Common myeloid progenitor, CD34-positive (primary cell): ENCODE measurements at places on chromosomes 16 and 17.
A peak's percentile ranks its signal among the peaks of the same experiment; 100 is the strongest.

DNA sequence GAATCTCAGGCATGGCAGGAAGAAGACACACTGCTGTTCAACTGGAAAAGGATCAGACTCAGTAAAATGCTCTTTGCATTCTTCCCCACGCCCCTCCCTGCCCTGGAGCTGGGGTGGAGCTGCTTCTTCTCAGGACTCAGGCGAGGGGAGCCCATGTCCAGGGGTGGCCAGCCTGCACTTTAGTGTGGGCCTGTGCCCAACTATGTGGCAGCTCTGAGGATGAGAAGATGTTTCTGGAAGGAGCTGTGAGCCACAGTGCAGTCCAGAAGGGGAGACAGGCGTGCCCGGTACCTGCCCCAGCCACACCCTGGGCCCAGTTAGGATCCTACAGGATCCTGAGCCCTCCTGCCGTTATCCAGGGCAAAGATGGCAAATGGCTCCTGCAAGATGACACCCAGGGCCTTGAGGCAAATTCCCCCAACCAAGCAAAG lies 120.3 kb downstream of the ANKRD11 start:
- no peak for DNase-seq

GRCh38 chr16:66475232-66475631 lies 48.1 kb downstream of the BEAN1 start:
- DNase-seq, result no peak

DNA sequence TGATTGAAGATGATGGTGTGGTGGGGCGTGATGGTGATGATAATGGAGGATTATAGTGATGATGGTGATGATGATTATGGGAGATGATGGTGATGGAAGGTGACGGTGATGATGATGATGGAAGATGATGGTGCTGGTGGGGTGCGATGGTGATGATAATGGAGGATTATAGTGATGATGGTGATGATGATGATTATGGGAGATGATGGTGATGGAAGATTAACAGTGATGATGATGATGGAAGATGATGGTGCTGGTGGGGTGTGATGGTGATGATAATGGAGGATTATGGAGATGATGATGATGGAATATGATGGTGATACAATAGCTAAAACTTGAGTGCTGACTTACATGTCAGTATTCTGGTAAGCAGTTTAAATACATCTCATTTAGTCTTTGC lies 391.0 kb upstream of the EEF2KMT start:
- no peak for DNase-seq

DNA sequence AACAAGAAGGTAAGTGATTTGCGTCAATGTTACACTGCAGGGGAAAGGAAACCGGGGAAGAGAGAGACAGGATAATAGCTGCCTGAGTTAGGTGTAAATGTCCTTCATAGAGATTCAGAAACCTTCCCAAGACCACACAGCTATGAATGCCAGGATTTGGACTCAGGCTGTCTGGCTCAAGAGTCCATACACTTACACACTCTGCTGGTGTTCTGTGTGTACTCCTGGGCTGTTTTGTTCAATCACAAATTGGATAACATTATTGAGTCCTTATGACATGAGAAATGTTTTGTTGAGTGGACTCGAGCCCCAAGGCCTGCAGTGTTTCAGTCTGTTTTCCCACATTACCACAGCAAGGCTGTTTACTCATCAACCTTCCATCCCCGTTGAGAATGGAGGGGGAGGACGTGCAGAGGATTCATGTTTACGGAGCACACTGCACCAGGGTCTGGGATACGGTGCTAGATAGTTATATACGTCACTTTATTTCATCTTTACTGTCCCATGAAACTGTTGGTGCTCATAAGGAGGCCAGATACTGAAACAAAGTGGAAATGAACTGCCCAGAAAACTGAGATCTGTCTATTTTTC lies 450.8 kb downstream of the HAPSTR1 start:
- DNase-seq, result no peak

DNA sequence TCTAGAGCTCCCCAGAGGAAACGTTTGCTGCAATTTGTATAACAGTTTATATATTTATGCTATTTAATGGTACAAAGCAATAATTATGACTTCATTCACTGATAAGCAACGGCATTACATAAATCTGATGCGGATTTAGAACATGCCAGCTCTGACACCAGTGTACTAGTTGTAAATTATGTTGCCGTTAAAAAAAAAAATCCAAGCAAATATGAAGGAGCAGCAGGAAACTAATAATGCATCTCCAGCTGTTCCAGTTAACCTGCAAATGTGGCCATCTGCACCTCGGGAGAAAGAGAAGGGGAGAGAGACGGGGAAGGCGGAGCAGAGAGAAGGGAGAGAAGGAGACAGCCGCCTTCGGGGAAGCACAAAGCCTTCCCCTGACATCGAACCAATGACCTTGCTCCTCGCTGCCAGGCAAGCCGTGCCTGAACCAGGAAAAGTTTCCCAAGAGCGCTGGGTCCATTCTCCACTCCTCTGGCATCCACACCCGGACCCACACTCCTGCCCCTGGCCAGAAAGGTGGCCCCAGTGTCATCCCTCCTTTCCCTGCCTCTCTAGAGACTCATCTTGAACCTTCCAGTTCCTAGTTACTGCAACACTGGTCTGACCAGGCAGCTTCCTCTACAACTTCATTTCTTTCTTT lies 174.8 kb downstream of the C16orf78 start:
- DNase-seq, result no peak

DNA sequence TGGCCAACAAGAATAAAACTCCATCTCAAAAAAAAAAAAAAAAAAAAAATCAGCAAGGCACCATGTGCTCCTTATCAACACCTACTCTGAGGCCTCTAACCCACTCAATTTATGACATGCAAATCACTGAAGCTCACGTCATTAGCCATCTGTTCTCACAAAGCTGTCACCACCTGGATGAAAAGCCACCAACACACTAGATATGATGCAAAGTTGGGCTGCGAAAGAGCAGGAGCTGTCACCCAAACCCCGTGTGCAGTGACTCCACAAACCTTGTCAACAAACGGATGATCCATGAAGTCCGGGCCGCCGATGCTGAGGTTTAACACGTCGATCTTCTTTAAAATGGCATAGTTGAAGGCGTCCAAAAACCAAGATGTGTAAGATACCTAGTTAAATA lies 25.3 kb downstream of the MBTPS1 start:
- no peak for DNase-seq

DNA sequence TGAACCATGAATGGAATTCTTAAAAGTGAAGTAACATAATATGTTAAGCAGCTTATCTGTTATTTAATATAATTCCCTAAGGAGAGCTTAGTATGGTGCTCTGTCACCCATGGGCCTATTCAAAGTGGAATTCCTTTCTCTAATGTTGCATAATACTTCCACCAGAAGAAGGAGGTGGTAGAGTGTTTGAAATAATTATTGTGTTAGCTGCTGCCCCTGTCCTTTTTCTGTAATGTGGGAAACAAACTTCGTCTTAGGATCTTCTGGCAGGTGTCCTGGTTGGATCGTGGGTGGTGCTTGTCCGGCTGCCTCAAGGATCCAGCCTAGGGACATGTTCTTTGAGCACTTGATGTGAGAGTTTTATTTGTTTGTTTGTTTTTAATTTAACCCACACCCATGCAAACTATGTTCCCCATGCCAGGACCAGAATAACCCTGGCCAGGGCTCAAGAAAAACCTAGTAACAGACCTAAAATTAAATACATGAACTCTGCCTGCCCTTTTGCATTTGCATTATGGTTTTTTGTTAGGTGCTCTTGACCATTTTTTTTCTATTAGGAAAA lies 46.1 kb downstream of the ZNRF1 start:
- no peak for DNase-seq

- DNase-seq, result peak; percentile 77
Measured at GRCh38 chr17:57892146-57892819, 42.4 kb upstream of the MRPS23 start.

- peak; percentile 66 for DNase-seq
Measured at GRCh38 chr17:27609611-27610303, 21.2 kb upstream of the LGALS9 start.

DNA sequence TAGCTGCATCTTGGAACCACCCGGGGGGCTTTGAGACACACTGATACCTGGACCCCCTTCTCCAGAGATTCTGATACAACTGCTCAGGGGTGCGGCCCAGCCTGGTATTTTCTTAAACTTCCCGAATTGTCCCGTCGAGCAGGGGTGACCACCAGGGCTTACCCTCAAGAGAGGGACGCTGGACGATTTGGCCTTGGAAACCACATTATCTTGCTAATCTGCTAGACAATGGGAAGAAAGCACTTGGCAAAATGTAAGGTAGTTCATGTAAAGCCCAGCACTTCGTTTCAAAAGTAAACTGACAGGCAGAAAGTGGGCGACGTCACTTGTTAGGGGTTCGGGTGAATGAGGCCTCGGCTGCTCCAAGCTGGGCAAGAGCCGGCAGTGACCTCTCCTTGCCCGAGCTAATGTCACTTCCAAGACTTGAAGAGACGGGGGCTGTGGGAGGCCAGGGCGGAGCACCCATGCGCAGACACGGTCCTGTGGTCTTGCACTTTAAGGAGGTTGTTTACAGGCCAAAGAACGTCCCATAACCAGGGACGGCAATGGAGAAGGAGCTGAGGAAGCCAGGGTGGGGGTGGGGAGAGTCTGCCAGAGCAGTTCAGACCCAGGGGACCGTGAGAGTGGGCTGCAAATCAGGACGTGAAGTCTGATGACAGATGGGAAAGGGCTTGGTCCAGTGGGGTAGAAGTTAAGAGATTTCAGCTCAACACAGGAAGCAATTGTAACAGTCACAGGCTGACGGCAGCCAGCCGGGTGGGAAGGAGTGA lies 152.7 kb upstream of the GSE1 start:
- no peak for DNase-seq

GRCh38 chr16:4272114-4272956 lies 488 bp downstream of the TFAP4 start:
- DNase-seq, result peak; percentile 34

DNA sequence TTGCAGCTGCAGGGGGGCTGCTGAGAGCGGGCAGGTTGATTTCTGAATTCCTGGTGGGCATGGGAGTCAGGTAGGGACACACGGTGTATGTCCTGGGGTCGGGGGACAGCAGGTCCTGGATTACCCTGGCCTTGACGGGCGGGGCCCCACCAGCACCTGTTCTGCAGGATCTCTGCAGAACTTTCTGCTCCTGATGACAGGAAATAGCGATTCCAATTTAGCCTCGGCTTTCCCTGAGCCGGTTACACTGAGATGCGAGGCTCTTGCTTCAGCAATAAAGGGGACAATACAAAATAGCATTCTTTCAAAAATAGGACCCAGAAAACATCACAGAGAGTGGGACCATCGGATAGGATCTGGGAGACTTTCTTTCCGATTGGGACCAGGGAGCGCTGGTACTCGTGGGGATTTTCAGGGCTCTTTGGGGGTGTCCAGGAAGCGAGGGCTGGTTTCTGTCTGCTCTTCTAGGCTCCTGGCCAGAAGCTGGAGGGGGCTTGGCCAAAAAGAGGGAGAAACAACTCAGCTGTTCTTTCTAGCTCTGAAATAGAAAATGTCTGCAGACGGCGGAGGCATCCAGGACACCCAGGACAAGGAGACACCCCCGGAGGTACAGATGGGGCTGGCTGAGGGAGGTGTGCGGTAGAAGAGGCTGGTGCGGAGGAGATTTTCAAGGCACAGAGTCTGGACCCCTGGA lies 642 bp downstream of the ZNF205 start:
- DNase-seq, result no peak

GRCh38 chr16:64705443-64705842 lies 416.4 kb downstream of the CDH11 start:
- no peak for DNase-seq

DNA sequence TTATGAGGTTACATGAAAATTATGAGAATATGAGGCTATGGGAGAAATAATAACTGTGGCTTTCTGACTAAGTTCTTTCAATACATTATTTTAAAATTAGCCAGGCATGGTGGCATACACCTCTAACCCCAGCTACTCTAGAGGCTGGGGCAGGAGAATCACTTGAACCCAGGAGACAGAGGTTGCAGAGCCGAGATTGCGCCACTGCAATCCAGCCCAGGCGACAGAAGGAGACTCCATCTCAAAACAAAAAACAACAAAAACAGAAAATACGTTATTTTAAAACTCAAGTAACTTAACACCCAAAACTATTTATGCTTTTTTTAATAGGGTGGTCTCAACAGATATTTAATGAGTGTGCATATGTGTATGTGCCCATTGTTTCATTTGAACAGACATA lies 2.4 kb upstream of the RFFL start:
- no peak for DNase-seq

DNA sequence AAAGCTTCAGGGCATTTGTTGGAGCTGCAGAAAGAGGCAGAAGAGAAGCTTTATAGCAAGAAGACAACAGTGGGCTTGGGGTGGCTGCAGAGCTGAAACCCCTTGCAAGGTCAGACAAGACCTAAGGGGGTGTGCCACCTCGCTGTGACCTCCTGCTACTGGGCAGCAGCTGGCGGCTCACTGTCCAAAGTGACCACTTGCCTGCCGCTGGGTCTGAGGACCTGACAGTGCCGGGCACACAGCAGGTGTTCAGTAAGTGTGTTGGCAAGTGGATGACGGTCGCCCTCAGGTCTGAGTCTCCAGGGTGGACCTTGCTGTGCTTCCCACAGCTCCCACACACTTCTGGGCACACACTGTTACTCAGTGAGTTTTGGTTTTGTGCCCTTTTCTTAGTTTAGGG lies 336.5 kb downstream of the C16orf95 start:
- DNase-seq, result no peak

DNA sequence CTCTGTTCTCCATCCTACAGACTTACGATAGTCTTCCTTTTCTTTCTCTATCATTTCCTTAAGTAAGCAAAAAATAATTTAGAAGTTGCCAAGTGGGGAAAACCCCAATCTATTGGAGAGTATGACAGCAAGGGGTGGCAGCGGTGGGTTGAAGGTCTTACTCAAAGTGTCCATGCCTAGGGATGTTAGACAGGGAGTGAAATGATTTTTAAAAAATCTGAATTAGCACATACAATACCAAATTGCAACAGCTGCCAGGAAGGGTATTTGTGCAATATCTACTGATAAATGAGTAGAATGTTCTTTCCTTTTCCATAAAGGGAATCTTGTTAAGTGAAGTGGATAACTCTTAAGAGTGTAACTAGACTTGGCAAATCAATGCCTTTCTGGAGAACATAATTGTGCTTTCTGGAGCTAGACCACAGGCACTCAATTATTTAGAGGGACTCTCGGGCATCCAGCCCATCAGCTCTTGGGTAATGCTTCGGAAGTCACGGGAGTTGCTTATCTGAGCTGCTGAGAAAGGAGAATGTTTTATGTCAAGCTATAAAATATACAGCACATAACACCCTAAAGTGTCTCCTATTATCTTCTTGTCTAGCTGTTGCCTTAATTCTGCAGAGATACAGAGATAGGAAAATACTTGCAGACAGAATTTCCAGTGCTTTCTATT lies 151.5 kb downstream of the KCNJ2 start:
- DNase-seq, result no peak

DNA sequence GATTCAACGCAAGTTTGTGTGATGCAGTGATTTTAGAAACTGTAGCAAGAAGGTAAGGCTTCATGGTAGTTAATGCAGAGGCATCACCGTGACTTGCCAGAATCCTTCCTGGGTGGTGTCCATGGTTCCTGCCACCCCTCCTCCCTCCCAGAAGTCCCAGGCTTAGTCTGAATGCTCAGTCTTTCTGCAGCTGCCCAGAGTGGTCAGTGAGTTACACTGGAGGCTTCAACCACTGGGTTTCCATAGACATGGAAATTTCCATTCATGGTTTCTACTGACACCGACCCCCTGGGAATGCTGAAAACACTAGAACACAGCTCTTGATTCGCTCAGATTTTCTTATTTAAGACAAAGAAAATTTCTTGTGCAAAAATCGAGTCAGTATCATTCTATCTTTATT lies 159.4 kb upstream of the HSBP1 start:
- DNase-seq, result no peak

- no peak for DNase-seq
Measured at GRCh38 chr17:66841744-66842143, 6.8 kb downstream of the CACNG5 start.

GRCh38 chr17:58360296-58361063 lies 8.5 kb upstream of the SUPT4H1 start:
- no peak for DNase-seq

- DNase-seq, result no peak
Measured at GRCh38 chr17:48927978-48928745, 16.5 kb downstream of the SNF8 start.
